ENCODE measurements at places on chromosomes 13 and 19. TPM values are rescaled to one million over a fixed set of nuclear protein-coding genes. Genes with fewer than 3 reads are reported as not detected.

GRCh38 chr13:75417012-75417384 is 65.0 kb downstream of the TBC1D4 start:
- no peak for DNase-seq

DNA sequence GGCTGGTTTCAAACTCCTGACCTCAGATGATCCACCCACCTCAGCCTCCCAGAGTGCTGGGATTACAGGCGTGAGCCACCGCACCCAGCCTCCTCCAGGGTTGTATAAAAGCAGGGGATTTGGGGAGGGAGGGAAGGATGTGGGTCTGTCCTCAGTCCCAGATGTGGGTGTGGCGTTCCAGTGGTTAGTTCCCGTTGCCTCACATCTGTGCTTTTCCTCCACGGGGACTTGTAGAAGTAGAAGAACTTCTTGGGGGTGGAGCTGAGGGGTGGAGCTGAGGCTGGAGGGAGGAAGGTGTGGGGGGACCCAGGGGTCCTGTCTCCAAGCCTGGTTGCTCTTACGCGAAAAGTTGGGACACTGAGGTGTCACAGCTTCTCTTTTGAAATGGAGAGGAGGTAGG is 514 bp upstream of the MCEMP1 start:
- DNase-seq = no peak

TPGS1 gene
- 19.4 TPM for total RNA-seq

ZIC5 gene
- total RNA-seq = not detected

ZNF414 gene
- 23.8 TPM for total RNA-seq

DNA sequence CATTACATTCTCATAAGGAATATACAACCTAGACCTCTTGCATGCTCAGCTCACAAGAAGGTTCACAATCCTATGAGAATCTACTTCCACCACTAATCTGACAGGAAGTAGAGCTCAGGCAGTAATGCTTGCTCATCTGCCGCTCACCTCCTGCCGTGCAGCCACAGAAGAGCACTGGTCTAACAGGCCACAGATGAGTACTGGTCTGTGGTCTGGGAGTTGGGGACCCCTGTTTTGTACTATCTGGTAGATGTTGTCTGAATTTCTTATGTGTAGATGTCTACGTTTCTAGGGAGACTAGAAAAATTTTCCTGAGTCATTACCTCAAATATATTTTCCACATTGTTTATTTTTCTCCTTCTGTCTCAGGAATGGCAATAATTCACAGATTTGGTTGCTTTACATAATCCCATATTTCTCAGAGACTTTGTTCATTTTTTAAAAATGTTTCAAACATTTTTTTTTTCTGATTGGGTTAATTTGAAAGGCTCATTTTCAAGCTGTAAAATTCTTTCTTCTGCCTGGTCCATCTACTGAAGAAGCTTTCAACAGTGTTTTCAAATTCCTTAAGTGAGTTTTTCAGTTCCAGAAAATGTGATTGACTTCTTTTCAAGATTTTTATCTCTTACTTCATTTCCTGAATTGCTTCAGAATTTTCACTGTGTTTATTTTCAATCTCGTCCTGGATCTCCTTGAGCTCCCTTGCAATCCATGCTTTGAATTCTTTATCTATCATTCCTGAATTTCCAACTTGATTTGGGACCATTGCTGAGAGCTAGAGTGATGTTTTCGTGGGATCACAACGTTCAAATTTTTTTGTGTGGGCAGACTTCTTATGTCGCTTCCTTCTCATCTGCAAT is 1322.2 kb downstream of the PCDH9 start:
- DNase-seq = no peak

GNA15 gene
- 39.8 TPM for total RNA-seq

RETN gene
- total RNA-seq = not detected

HS6ST3 gene
- not detected for total RNA-seq

GRCh38 chr19:17075864-17076542 is 426 bp downstream of the MYO9B start:
- DNase-seq = peak; percentile 86

DNA sequence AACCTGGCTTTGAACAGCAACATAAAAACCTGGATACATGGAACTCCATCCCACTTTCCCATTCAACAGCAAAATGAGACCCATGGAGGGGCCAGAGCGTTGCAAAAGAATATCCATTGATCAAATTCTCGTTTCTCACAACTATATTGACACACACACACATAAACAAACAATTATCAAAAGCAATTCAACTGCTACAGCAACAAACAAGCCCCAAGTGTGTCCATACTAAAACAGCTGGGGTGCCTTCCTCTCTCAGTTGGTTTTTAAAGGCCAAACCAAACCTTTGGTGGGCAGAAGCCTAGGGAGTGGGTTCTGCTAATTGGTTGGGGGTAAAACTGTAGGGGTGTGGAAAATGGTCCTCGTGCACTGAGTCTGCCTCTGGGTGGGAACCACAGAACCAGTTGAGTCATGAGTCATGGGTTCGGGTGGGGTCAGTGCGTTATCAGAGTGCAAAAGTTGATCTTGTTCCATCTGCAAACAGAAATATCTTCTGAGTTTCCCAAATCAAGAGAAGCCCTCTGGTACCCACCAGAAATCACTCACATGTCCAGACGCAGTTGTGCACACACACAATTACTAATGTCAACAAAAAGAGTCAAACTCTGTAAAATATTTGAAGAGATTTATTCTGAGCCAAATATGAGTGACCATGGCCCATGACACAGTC is 18.5 kb downstream of the GPR42 start:
- DNase-seq = no peak

GRCh38 chr13:37011788-37012187 is 11.2 kb downstream of the EXOSC8 start:
- DNase-seq = no peak

TBXA2R gene
- total RNA-seq = 0.54 TPM

DNA sequence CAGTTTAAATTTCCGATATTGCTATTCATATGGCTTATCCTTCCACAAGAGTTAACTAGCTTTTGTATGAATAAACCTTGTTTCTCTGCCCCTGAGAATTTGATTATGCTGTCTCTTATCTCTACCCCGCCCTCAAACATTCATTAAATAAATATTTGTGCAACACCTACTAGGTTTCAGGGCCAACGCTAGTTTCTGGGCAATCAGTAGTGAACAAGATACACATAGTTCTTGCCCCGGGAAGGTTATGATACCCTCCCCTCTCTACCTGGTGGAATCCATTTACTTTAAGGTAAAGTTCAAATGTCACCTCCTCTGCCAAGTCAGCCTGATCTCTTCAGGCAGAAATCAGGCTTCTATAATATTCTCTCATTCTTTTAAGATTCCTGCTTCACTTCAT is 16.6 kb upstream of the USP12 start:
- no peak for DNase-seq

DNA sequence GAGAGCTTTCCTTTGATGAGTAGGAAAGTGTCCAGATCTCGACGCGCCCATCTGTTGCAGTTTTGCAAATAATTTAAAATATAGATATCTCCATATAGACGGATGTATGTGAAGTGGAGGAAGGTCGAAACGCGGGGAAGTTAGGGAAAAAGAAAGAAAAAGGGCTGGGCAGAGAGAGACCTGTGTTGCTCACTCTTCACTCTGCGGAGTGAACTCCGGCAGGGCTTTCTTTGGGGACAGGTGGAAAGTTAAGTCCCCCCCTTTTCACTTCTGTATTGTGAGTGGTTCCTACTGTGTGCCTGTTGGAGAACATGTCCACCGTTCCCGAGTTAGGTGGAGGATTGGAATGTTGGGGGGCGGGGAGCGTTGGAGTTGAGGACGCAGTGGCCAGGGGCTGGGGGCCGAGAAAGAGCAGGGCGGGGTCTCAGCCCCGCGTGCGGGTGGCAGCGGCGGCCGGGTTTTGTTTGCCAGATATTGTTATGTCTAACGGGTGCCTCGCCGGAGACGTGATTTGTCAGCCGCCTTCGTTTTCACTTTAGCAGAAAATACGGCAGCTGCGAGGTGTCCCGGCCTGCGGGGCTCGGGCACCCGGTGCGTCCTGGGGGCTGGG is 145.1 kb upstream of the ZNF536 start:
- DNase-seq = no peak

APOC4 gene
- total RNA-seq = not detected

- DNase-seq = no peak
Measured at GRCh38 chr13:90766386-90766902, 581.0 kb upstream of the MIR17HG start.

GRCh38 chr13:41306271-41307145 is 4.6 kb upstream of the NAA16 start:
- DNase-seq = no peak

Measured in activated CD8-positive, alpha-beta memory T cell treated with anti-CD3 and anti-CD28 coated beads, Interleukin-2, amount 10 ng/mL, durations not matched to agents 7 days and 5 days (primary cell).